ENCODE measurements at places on chromosomes 4 and X.

- DNase-seq, result no peak
These were observed 140.3 kb downstream of the PDHA2 start for GRCh38 chr4:95979961-95980876.

DNA sequence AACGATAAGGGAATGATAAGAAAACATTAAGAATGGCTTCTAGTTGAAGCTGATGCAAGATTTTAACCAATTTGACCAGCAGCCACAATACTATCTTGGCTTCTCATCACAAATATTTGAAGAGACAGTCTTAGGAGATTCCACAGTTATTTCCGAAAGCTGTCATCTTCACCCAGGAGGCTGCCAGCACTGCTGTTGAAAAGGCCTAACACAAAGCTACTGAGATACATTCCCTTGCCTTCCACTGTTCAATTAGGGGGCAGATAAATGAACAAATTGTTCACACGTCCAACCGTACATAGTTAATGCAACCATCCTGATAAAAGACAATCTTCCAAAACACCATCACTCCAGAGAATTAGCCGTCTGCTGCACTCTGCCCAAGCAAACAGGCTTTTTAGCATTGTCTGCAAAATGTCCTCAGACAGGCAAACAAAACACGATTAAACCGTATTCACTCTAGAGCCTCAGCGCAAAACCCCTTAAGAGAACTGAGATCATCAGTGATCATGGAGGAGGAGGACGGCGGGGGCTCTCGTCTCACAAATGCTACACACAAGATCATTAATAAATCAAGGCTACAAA, 189.8 kb upstream of the PSAPL1 start:
- no peak for DNase-seq

DNA sequence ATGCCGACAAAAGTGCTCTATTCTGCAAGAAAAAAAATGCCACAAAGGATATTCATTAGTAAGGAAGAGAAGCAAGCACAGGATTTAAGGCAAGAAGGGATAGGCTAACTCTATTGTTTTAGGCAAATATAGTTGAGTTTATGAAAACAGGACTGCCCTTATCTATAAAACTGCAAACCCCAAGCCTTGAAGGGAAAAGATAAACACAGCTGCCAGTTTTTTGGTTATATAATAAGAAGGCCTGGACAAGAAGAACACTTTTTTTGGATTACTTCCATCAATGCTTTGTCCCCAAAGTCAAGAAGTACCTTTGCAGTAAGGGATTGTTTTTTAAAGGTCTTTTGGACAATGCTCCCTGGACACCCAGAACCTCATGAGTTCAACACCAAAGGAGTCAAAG, 45.4 kb upstream of the WWC2 start:
- DNase-seq, result no peak

- DNase-seq, result no peak
These were observed 275.2 kb downstream of the SPRY1 start for GRCh38 chr4:123671636-123672404.

Data from neural crest cell (in vitro differentiated cells).